NCI-H2081 (cell line): ENCODE measurements at places on chromosomes 11 and 22.

- no peak for DNase-seq
Observed at GRCh38 chr11:115741376-115742107, 237.3 kb upstream of the CADM1 start.

DNA sequence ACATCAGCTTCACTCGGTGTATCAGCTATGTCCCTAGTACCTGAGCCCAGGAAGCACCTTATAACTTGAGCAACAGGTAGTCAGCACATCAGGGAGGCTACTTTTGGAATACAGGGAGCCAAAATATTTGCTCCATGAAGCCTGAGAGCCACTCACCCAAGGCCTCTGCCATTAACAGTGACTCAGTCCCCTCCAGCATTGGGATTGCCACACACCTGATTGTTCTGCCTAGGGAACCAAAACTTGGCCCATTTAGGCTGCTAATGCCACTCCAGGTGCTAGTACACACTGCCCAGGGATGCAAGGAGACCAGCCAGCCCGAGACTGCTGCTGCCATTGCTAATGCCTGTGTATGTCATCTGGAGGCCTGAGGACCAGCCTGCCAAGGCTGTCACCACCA lies 773.6 kb upstream of the TENM4 start:
- DNase-seq, result no peak

DNA sequence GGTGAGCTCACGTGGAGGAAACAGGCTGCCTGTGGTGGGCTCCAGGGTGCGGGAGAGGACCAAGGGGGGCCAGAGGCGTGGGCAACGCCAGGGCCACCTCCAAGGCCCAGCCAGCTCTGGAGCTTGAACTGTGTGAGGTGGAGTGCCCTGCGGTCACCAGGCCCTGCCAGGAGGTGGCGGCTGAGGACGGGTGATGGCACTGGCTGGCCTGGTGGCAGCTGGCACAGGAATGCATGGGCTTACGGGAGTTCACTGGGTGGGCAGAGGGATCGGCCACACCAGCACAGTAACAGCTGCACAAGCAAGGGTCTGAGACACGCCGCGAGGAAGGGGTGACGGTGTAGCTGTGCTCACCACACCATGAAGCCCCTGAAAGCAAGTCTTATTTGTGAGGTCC lies 15.8 kb downstream of the TOLLIP start:
- DNase-seq, result no peak

DNA sequence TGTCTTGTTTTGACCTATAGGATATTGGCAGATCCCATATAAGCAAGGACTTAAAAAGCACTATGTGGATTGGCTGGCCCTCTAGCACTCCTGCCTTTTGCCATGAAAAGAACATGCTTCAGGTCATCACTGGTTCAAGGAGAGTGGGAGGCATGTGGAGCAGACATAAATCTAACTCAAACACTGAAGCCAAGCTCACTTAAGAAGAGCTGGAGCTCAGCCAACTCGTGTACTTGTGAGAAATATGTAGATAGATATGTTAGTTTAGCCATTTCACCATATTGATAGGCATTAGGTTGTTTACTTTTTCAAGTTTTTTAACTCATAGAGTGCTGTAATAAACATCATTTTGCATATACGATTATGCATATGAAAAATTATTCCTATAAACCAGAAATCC lies 19.9 kb upstream of the BBOX1 start:
- DNase-seq, result no peak

- DNase-seq, result no peak
Observed at GRCh38 chr22:49322231-49322630, 505.4 kb downstream of the BRD1 start.

DNA sequence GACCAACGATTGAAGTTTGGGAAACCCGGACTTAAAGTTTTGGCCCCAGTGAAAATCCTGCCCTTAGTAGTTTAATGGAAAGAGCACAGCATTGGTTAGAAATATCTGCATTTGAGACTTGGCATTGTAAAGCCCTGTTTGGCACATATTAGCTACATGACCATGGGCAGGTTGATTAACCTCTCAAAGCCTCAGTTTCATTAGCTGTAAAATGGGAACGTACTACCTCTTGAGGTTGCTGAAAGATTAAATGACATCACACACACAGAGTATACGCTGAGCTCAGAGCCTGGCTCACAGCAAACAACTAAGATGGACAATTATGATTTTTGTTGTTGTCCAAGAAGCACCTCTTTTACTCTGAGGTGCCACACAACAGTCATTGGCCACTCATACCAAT lies 153.0 kb upstream of the TIMP3 start:
- DNase-seq, result no peak

- no peak for DNase-seq
Observed at GRCh38 chr11:41189701-41190436, 269.6 kb downstream of the LRRC4C start.

DNA sequence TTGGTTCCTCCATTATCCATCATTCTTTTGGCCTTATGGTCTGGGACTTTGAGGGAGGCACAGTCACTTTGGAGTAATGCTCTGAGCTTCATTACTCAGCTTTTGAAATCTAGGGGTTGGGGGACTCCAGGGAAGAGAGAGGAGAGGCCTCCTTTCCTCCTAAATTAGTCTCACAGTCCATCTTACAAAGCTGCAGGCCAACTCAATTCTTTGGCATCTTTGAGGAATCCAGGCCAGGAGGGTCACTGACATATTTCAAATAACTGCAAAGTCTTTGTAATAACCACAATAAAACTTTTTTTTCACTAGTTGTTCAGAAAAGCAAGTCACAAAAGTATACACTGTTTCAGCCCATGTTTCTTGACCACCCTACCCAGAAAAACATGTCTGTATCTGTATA lies 73.3 kb upstream of the FAR1 start:
- no peak for DNase-seq

DNA sequence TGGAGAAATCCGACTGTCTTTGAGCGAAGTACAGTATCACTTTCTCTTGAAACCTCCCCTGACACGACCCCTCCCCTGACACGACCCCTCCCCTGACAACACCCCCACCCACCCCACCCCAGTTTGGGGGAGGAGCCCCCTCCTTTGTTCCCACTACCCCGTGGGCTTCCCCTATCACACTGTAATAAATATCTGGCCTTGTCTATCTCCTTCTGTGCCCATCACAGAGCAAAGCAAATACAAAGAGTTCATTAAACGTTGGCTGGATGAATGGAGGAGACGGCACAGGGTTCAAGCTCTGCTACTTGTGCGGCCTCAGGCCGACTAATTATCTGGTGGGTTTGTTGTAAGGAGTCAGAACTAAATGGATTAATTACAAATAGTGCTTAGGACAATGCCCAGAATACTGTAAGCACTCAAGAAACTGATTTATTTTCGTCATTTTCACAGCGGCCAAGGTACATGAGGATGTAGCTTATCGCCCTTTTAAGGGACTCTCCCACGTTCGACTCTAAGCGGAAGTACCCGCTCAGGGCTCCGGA lies 628 bp upstream of the GGA1 start:
- DNase-seq, result peak; percentile 44

DNA sequence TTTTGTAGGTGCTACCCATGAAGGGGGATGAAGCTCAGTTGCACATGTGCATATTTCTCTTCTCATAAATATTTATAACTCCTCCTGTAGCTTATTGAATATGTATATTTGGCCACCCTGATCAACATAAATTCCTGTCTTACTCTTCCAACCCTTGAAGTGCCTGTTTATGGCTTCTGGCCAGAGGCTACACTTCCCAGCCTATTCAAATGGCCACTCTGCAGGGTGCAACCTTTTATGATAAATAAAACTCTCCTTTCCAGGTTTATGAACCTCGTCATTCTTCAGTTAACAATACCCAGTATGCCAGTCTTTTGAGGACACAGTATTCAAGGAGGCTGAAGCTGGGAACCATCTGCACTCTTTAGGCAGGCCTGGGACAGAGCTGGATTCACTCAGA lies 2.6 kb upstream of the RTL6 start:
- no peak for DNase-seq

DNA sequence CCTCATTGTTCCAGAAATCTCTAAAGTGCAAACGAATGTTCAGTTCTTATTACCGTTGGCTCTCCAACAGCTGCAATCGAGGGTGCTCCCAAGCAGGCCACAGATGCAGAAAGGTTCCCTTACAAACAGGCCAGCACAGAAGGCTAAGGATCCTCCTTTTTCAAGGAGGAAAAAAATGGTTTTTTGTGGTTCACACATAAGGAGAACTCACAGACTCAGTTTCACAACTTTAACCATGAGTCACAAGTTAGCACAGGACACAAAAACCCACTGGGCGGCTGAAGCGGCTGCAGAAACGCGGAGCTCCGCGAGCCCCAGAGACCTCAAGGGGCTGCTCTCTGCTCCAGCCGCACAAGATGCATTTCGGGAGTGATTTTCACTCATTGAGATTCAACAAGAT lies 98.2 kb upstream of the PRR5 start:
- DNase-seq, result no peak

DNA sequence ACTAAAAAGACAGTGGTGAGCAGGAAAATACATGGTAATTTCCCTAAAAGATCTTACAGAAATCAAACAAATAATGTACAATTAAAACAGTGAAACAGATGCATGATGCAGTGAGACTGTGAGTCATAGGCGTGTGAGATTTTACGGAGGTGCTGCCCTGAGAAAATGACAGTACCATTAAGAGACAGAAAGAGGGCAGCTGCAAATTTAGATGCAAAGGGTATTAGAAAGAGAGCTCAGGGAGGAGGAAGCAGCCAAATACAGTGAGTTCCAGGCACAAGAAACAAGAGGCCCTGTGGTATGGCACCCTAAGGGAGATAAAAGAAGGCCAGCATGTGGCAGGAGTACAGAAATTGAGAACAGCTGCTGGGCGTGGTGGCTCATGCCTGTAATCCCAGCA lies 88.5 kb upstream of the FIBIN start:
- DNase-seq, result no peak

- no peak for DNase-seq
Observed at GRCh38 chr11:4190098-4190497, 95.5 kb downstream of the RRM1 start.

- DNase-seq, result peak; percentile 64
Observed at GRCh38 chr11:95247127-95247684, 16.2 kb upstream of the SESN3 start.

DNA sequence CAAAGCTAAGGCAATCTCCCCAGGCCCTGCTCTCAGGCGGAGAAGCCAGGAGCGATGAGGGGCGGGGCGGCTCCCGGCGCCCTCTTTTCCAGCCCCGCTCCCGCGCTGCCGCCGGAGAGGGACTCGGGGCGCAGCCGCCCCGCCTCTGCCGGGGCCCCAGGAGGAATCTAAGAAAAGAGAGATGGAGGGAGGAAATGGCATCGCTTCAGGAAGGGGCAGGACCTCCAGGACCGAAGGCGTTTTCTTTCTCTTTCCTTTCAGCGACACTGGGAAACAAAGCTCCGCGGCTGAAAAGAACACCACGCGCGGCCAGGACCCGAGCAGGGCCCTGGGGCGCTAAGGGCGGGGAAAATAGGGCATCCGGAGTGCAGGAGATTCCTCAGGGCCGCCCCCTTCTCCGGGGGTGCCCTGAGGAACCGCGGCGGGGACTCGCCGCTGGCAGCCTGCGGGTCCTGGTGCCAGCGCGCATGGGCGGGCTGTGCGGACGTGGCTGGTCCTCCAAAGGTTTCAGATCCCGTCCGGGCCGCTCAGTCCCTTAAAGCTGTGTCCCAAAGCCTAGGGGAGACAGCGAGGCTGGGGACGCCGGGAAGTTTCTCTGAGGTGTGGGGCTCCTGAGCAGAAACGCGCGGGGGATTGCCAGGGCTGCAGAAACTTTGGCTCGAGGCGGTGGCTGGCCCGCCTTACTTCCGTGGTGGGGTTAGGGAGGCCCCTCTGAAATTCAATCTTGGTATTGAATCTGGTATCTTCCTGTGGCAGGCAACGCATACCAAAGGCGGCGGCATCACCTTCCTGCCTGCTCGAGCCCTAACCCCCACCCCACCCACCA lies 2.8 kb upstream of the BSX start:
- DNase-seq, result peak; percentile 65

DNA sequence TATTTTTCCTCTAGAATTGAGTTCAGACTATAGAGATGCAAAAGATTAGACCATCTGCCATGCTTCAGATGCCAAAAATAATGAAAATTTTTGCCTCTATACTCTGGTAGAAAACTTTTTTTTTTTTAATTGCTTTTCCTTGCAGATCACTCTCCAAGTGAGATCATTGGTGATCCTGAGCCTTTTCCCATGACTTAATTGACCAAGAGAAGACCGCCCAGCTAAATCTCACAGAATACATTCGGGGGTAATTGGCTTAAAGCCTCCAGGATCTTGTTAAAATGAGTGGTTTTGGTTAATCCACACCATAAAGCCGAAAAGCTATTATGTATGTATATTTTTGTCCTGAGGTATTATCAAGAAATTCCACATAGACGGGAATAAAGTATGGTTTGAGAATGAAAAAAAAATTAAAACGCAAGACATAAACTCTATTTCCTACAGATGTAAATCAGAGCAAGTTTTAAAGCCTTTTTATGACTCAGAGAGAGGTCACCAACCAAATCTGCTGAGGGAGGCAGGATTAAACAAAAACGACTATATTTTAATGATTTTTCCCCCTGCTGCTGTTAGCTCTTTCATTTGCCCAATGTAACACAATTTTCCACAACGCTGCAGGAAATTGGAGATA lies 64.0 kb downstream of the PARVA start:
- no peak for DNase-seq

DNA sequence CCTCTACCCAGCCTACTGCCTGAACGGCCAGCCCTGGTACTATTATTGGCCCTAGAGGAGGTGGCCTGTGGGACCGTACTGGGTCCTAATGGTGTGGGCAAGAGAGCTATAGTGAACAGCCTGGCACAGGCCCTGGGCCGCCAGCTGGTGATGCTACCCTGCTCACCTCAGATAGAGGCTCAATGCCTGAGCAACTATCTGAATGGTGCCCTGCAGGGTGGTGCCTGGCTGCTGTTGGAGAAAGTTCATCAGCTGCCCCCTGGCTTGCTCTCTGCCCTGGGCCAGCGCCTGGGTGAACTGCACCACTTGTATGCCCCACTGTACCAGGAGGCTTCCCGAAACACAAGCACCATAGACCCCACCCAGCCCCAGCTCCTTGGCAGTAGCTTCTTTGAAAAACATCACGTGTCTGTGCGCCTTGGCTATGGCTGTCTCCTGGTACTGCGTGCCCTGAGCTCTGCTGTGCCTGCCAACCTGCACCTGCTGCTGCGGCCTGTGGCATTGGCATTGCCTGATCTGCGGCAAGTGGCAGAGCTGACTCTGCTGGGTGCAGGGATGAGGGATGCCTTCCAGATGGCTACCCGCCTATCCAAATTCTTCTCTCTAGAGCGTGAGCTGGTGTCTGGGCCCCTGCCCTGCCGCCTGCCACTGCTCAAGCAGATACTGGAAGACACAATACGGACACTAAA lies 49.0 kb downstream of the DNHD1 start:
- no peak for DNase-seq
